ENCODE measurements at places on chromosomes 13 and 19.

DNA sequence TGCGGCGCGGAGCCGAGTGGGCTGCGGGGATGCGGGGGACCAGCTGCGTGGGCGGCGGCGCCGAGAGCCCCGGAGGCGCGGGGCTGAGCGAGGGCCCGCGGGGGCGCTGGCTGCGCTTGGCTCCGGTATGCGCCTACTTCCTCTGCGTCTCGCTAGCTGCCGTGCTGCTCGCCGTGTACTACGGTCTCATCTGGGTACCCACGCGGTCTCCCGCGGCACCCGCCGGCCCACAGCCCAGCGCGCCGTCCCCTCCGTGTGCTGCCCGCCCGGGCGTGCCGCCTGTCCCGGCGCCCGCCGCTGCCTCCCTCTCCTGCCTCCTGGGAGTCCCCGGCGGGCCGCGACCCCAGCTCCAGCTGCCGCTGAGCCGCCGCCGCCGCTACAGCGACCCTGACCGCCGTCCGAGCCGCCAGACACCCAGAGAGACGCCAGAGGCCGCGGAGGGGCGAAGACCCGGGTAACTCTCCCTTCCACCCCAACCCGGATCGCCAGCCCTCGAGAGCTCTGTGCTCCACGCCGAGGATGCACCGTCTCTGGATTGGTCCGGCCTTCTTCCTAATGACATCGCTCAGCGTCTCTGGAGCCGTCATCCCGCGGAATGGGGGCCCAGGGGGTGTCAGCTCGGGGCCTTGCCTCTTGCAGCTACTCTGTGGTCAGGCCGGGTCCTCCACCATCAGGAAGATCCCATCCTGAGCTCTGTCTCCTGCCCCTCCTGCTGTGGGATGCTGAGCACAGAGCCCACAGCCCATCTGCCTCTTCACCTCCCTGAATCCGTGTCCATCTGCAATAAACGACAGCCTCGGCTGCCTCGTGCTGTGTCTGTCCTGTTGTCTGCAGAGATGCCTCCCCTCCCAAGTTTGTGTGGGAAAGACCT is 441 bp downstream of the INAFM1 start:
- no peak for DNase-seq

DNA sequence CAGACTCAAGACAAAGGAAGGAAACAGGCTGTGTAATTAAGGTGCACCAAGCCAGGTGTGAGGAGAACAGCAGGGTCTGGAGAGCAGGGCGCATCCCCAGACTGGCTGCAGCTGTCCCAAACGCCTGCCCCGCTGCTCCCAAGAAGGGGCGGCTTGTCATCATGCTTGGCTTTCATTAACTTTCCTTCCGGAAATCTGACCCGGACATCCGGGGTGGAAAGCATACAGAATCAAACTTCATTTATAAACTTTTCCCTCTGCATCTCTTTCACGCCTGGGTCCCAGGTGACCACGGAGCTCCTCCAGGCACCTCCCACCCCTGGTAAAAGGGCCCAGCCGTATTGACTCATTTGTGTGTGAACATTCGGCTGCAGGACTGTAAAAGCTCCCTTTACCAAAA is 31.7 kb downstream of the TSHZ3 start:
- no peak for DNase-seq

GRCh38 chr19:33388231-33388724 is 14.8 kb downstream of the CEBPG start:
- no peak for DNase-seq

GRCh38 chr13:36251526-36251925 is 37.2 kb upstream of the SOHLH2 start:
- DNase-seq: no peak

DNA sequence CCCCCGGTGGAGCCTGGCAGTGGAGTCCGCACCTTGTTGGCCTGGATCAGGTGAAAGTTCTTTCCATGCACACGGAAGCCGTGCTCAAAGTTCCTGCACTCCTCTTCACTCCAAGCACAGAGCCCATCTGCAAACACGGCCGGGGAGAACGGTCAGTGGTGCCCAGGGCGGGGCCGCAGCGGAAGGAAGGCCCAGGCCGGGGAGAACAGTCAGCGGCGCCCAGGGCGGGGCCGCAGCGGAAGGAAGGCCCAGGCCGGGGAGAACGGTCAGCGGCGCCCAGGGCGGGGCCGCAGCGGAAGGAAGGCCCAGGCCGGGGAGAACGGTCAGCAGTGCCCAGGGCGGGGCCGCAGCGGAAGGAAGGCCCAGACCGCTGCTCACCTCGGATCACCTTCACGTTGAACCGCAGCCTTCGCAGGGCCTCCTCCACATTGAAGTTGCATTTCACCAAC is 20.6 kb upstream of the PLPP2 start:
- no peak for DNase-seq

DNA sequence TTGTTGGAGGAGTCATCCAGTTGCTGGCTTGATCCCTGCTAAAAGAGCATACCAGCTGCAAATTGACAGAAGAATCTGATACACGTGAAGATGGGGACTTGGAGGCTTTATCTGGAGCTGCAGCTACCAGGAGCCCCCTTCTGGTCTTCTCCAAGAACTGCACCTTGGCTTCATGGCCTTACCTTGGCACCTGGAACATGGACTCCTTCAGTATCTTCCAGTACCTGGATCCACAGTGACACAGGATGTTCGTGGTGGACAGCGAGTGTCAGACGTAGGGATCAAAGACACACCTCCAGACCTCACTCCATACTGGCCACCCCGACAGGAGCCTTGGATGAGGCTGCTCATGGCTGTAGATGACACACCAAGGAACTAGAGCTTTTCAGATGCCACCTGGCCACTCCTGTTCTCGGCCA is 9.9 kb upstream of the ACSBG2 start:
- no peak for DNase-seq

DNA sequence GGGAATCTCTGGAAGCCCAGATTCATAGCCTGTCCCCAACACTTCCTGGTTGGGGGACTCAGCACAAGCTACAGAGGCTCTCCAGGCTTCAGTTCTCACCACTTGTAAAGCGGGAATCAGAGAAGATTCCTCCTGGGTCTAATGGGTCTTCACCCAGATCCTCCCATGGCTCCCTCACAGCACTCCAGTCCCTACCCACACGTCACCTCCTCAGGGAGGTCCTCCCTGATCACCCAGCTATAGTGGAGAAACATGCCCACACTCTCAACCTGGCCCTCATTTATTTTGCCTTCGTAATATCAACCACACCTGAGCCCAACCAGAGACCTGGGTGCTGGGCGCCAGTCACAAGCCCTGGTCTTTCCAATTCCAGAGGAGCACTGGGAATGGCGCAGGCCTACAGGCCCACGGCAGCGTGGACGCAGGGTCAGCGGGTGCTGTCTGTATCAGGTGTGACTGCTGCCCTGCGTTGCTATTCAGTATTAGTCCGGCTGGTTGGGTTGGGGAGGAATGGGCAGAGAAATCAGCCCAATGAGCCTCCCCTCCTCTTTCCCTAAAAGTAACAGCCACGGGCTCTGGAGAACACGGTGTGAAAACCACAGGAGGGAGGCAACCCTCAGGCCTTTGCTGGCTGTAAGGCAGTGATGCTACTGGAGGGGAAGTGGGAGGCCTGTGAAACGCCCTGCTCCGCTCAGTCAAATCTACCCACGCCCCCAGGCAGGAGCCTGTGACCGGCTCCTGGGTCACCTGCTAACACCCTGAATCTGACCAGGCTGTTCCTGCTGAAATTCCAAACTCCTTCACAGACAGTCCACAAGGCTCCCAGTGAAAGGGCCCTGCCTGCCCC is 5.2 kb downstream of the AKT2 start:
- DNase-seq: no peak
